Fibroblast of skin of back (primary cell): ENCODE measurements at places on chromosomes 13 and 19.

GRCh38 chr13:102538938-102539337 is 57.8 kb upstream of the TPP2 start:
- DNase-seq = no peak

DNA sequence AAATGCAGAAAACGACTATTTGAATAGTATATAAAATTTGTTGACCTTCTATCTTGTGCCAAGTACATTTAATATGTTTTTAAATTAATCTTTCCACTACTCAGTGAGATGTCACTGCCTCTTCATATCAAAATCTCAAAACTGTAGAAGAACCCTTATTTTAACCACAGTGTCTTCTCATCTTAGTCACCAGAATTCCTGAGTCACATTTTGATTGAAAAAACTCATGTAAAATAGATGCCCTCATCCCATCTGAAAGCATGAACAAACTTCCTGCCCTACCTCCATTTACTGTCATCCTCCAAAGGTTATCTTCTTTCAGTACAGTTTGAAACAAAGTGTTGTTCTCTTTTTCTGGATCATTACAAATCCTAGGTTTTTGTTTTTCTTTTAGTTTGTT is 1215.4 kb downstream of the PCDH9 start:
- DNase-seq = peak; percentile 35

GRCh38 chr13:34747507-34747906 is 194.6 kb upstream of the NBEA start:
- DNase-seq = no peak

DNA sequence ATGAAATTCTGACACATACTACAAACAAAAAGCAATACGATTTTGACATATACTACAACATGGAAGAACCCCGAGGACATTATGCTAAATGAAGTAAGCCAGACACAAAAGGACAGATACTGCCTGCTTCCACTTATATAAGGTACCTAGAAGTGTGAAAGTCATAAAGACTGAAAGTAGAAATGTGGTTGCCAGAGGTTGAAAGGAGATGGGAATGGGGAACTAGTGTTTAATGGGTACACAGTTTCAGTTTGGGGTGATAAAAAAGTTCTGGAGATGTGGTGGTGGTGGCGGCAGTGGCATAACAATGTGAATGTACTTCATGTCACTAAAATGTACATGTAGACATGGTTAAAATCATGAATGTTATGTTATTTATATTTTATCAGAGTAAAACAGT is 12.1 kb upstream of the NDFIP2 start:
- DNase-seq = no peak

DNA sequence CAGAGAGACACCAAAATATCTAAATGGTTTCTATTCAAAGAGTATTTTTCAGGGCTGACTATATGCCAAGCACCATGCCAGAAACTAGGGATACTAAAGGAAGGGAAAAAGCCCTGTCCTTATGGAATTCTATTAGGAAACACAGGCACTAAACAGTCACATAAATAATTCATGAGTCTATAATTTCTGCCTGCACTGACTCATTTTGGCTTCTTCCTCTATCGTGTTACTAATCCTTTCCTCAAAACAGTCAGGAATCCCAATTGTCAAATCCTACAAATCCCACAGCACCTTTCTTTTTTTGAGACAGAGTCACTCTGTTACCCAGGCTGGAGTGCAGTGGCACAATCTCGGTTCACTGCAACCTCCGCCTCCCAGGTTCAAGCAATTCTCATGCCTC is 29.2 kb downstream of the XPO4 start:
- peak; percentile 55 for DNase-seq

DNA sequence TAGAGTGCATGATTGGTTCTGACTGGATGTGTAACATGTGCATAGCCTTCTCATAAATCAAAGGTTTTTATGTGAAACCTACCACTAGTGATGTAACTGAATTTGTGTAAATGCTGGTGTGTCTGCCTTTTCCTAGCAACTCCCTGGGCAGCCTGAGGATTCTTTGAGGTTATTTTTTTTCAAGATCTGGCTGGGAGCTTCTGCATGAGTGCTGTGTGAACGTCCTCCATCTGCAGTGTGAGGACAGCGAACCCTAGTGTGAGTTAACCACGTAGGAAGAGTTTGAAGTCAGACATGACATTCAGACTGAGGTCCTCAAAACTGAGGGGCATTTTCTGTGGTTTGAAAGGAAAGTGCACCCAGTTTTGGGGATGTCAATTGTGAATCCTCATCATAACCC is 39.9 kb downstream of the DPRX start:
- no peak for DNase-seq

GRCh38 chr13:30088312-30088855 is 219.0 kb downstream of the KATNAL1 start:
- DNase-seq = no peak

GRCh38 chr19:14002571-14003250 is 3.4 kb downstream of the RFX1 start:
- DNase-seq = no peak

- no peak for DNase-seq
Observed at GRCh38 chr13:38283346-38283745, 66.3 kb upstream of the UFM1 start.

- no peak for DNase-seq
Observed at GRCh38 chr13:74452881-74453280, 318.7 kb upstream of the KLF12 start.

GRCh38 chr19:46495786-46496099 is at the start of gene PNMA8B:
TSS of gene PNMA8B (minus strand) at chr19:46495867. CDS start at chr19:46495465, 402 bp downstream.
- peak; percentile 55 for DNase-seq

- DNase-seq = peak; percentile 27
Observed at GRCh38 chr13:51158880-51159518, 47.9 kb upstream of the C13orf42 start.

GRCh38 chr13:61362522-61362921 is 53.1 kb downstream of the PCDH20 start:
- DNase-seq = no peak

DNA sequence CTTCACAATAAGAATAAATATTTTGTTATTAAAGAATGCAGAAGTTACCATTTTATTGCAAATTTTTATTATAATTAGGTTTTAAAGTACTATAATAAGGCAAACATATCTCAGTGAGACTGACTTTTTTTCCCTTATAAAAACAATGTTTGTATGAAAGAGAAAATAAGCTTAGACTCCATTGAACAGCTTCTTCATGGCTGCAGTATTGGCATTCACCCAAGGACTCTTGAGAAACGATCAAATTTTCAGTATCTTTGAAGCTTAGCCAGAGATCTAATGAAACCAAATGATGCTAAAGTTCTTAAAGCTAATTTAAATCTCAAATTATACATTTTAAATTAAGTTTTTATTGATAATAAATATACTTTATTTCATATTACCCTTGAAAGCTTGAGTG is 128.3 kb downstream of the GGACT start:
- DNase-seq = no peak

GRCh38 chr19:49861541-49862378 is 5.6 kb downstream of the PNKP start:
- DNase-seq = no peak

DNA sequence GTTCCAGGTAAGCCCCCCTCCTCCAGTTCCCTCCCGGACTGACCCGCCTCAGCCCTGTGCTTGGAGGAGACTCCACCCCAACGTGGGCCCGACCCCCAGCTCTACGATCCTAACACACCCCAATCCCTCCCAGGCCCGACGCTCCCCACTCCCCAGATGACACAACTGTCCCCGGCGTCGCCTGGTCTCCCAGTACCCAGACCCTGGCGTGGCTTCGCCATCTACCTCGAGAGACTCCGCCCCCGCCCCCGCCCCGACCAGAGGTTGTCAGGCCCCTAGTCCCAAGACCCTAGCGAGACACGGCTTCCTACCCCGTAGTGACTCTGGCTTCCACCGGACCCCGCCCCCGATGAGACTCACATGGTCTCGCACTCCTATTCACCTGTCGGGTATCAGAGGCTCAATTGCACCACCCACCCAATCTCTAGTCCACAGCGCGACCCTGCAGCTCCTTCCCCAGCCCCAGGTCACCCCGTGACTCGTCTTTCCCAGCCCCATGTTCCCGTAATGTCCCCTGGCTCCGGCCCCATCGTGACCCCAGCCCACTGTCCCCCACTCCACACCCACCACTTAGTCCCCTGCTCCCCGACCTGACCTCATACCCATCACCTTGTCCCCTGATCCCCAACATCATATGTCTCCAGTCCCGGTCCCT is 2.9 kb downstream of the CD37 start:
- no peak for DNase-seq

- no peak for DNase-seq
Observed at GRCh38 chr19:38056646-38057045, 149.6 kb downstream of the SIPA1L3 start.

GRCh38 chr13:69461397-69461796 is 646.2 kb upstream of the ATXN8OS start:
- DNase-seq = no peak

GRCh38 chr19:35144600-35145436 is 1.8 kb downstream of the FXYD7 start:
- DNase-seq = no peak

DNA sequence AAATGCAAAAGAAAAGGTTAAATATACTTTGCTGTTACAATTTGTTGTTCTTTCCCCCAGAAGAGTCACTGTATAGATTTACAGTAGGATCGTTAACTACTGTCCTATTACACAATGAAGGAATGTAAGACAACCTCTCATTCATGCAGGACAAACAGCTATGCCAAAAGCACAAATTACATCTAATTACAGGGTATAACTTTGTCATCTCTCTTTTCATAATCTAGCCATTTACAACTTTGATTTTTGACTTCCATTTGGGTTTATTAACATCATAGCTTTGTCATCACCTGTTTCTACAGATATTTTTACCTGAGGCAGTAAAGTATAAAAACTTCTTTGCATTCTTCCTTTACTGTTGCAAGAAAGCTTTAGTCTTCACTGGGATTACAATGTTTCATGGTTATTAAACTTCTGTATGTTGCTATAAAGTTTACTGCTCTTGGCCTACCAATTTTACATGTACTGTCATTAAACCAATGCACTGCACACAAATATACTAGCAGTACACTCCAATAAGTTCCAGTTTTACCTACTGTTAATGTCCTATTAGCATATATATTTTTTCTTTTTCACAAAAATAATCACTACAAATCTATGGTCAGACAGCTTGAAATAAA is 18.9 kb downstream of the MICU2 start:
- no peak for DNase-seq

GRCh38 chr13:60484865-60485264 is 87.8 kb downstream of the TDRD3 start:
- no peak for DNase-seq

DNA sequence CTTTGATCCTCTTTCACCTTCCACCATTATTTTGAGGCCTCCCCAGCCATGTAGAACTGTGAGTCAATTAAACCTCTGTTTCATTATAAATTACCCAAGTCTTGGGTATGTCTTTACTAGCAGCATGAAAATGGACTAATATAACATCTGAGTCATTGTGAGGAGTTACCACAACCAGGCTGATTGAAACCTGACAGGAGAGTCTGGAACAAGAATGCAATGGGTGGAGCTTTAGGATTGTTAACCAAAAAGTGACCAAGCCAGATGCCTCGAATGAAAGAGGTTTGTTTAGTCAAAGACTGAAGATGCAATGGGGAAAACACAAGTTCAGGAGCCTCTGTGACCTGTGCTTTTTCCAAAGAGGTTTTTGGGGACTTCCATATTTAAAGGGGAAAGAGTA is 659.0 kb downstream of the SLITRK6 start:
- DNase-seq = peak; percentile 3

GRCh38 chr13:75764251-75764925 is 128.3 kb downstream of the LMO7 start:
- no peak for DNase-seq

DNA sequence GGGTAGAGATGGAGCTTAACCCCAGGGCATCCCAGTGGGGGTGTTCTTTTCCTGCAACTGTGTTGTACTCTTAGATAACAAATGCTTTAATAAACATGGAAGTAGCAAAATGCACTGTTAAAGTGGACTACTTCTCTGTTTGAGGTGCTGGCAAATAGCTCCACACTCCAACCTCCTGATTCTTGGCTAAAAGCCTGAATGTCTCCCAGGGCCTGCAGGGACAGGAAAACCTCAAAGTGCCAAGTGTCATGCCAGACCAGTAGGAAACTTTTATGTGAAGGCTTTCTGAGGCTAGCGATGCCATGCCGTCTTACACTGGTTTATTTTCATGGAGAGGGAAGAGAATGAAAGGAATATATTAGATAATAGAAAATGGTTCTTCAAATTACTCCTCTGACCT is 6.8 kb downstream of the FREM2 start:
- DNase-seq = no peak

DNA sequence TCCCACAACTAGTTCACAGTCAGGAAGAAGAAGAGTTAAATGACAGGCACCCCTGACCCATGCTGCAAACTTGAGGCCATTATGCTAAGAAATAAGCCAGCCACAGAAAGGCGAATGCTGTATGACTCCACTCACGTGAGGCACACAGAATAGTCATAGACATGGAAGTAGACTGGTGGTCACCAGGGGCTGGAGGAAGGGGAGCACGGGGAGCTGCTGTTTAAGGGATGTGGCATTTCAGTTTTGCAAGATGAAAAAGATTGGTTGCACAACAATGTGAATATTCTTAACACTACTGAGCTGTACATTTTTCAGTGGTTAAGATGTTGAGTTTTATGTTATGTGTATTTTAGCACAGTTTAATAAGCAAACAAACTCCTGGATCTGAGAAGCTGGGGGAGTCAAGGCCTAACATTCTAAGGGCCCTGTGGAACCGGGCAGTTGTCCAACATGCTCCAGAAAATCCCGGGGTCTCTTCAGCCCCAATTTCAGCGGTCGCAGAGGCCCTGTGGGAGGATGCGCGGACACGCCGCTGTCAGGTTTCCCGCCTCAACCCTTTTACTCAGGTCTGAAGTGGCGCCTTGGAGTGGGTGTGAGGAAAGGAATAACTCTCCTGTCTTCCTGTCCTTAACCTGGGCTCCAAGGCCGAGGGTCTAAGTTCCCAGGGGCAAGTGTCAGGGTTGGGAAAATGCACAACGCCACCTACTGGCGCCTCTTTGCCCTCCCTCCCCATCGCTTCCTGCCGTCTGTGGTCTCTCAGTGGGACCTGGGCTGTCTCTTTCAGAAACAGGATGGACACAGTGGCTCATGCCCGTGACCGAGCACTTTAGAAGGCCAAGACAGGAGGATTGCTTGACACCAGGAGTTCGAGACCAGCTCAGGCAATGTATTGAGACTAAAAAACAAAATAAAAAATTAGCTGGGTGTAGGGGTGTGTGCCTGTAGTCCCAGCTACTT is 4.4 kb upstream of the TMEM272 start:
- DNase-seq = peak; percentile 27

DNA sequence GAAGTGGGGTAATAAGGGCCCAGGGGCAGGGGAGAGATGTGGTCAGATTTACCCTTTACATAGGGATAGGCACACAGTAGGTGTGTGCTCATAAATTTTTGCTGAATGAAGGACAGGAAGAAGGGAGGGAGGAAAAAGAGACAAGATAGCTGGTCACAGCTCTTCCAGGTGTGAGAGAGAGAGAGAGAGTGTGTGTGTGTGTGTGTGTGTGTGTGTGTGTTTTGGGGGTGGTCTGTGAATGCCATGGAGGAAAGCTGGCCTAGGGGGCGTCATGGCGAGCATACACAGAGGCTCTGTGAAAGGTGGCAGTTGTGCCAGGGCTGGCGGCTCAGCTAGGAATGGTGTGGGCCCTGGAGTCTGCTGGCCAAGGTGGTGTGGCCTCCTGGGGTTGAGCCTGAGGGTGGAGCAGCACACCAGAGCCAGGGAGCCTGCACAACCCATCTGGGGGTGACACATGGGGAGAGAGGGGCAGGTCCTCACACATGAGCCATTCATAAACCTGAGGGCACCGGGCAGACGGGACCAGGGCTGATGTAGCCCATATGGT is 6.0 kb upstream of the PRX start:
- no peak for DNase-seq

- peak; percentile 18 for DNase-seq
Observed at GRCh38 chr13:94860981-94861407, 148.6 kb upstream of the SOX21 start.

- DNase-seq = no peak
Observed at GRCh38 chr13:50864492-50864891, 21.0 kb upstream of the DLEU7 start.
